ENCODE measurements at places on chromosomes 4 and X. TPM values are rescaled to one million over a fixed set of nuclear protein-coding genes. Genes with fewer than 3 reads are reported as not detected.

Gene GAGE12E
- total RNA-seq = not detected

DNA sequence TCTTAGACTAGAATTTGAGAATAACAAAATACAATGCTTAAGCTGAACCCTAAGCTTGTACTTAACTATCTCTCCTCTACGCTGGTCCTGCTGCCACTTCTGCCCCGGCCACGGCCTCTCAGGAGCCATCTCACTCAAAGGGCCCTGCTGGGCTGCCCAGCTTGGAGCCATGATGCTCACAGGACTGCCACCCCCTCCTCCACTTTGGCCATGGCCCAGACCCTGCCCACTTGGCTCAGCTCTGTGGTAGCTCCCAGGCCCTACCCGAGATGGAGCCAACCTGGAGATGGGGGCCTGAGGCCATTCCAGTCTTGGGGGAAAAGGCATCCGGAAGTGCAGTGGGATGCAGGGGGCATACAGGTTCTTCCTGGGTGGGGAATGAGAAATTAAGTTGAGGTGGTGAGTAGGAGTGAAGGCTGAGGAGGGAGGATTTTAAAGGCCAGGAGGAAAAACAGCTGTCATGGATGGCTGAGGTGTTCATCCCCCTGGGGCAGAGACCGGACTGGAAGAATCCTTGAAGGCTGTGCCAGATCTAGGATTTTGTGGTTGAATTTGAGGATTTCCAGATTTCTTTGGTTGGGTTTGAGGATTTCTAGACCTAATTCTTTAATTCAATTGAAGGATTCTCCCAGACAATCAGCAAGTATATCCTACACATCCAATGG lies 824 bp downstream of the SASH3 start:
- DNase-seq = peak; percentile 17

DNA sequence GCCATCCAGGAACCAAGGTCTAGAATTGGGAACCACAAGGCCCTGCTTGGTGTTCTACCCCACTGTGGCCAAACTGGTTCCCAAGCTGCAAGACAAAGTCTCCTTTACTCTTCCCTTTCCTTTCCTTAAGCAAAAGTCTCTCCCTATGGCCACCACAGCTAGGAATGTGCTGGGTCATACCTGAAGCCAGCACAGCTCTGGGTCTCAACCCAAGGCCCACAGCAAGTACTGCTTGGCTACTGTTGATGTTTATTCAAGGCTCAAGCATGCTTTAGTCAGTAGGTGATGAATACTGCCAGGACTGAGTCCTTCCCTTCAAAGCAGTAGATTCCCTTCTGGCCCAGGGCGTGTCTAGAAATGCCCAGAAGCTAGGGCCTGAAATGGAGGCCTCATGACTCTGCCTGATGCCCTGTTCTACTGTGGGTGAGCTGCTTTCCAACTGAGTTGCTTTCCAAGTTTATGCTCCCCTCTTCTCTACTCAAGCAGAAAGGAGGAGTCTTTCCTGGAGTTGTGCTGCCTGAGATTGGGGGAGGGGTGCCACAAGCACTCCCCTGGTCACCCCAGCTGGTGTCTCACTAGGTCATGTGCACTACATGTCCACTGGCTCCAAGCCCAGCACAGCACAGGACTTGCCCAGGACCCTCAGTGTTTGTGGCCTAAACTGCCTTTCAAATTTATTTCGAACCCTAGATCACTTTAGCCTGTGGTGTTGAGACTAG lies 44.9 kb downstream of the STAP1 start:
- no peak for DNase-seq

Gene GABRE
- 14.7 TPM for total RNA-seq

DNA sequence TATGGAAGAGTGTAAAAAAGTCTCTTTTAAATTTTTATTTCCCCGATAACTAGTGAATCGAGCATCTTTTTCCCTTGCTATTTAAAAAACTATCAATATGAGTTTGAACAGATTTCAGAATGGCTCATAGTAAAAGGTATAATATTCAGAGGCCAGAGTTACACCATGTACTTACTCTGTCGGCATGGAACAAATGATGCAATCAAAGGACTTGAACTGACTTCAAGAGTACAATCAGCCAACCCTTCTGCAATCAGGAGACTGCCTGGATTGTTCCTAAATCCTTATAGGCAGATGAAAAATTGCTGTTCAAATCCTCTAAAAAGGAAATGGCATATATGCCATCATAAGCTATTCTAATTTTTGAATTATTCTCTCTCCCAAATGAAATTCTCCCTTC lies 273.3 kb downstream of the SH2D1A start:
- no peak for DNase-seq

GRCh38 chrX:10007621-10008020 lies 40.5 kb downstream of the CLDN34 start:
- DNase-seq = no peak

GRCh38 chrX:107713543-107714205 lies 61.9 kb downstream of the TSC22D3 start:
- no peak for DNase-seq

DNA sequence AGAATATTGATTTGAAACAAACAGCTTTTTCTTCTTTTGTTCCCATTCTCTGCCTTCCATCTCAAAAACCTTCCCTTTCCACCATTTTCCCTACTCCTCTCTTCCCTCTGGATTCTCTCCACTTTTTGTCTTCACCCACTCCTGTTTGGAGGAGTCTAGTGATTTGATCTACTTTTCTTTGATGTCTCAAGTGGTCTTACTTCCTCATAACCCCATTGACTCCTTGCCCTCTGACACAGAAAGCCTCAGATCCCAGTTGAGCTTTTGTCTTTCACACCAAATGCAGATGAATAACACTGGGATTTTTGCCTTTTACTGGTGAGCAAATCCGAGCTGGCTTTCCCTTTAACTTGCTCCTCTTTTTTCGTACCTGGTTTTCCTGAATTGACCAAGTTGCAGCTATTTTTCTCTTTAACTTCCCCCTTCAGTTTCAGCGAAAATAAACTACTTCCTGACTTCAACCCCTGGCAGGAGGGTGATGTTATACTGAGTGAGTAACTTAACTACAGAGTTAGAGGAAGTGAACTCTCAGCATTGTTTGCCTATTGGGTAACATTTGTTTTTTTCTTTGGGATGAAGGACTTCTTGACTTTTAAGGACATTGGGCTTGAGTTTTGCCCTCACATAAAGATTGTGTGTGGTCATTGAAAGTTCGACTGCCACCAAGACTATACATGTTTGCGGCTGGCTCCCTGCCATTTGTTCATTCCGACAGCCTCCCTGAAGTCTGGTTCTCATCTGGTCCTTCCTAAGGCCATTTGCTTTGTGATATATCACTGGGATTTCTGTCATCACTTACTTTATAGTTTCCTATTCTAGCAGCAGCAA lies 392.8 kb upstream of the NR3C2 start:
- no peak for DNase-seq

GRCh38 chrX:148534291-148534690 lies 33.9 kb downstream of the AFF2 start:
- DNase-seq = no peak

Gene CLTRN
- total RNA-seq = 0.53 TPM

DNA sequence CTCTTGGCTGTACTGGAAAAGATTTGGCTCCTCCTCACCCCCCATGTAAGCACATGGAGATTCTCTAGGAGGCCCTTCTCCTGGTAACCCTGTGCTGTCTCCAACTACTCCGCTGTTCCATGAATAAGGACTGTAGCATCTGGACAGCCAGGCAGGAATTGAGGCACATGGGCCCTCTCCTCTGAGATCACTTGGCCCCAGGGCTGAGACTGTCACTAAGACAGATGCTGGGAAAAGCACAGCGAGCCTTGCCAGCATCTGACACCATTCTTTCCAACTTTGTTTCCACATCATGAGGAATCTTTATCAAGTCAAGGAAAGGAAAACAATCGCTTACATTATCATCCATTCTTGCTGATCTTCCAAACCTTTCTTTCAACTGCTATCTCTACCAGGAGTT lies 222.6 kb upstream of the INTU start:
- peak; percentile 75 for DNase-seq

Gene SYN1
- total RNA-seq = 4.4 TPM

Gene XAGE1A
- not detected for total RNA-seq

- DNase-seq = no peak
Measured at GRCh38 chr4:118972167-118972566, 83.5 kb downstream of the SYNPO2 start.

- no peak for DNase-seq
Measured at GRCh38 chrX:132710656-132711155, 221.9 kb upstream of the MBNL3 start.

DNA sequence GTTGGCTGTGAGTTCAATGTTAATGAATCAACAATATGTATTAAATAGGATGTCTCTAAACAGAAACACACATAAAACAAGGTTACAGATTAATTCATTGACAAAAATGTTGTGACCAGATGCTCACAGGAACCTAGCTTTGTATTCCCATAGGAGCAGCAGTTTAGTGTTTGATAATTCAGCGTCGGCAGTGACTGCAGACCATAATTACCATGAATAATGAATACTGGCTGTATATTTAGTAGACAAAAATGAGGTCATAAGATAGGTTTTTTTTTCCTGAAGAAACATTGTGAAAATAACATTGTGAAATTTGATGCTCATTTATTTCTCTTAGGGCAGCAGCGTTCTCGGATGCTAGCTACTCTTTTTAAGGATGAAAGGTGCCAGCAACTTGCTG lies 27.8 kb downstream of the COPS4 start:
- no peak for DNase-seq

GRCh38 chrX:73214426-73215094 lies at the start of gene NAP1L2:
Gene NAP1L2, minus strand, starts transcription at chrX:73214851. Its CDS starts 359 bp downstream, at chrX:73214492.
- peak; percentile 26 for DNase-seq

- no peak for DNase-seq
Measured at GRCh38 chrX:22795671-22796070, 204.1 kb upstream of the DDX53 start.

DNA sequence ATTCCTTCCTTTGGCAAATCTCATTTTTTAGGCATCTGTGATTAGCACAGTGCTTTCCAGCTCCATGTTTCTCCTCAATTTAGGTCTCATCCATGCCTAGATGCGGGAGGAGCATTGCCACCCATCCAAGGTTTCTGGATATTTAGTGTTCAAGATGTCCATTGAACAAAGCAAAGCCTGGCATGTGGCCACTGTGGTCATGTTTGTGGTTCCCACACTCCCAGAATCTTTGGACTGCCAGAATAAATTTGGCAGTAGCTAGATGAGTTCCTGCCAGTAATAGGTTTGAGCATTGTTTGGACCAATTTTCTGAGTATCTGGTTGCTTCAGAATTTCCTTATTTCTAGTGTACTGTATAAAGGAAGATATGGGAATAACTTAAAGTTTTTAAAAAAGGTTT lies 1124.1 kb downstream of the ADGRL3 start:
- DNase-seq = peak; percentile 71

Data from left cardiac atrium (tissue), 4 donors.